ENCODE measurements at places on chromosomes 2 and 18.

- DNase-seq = no peak
Observed at GRCh38 chr2:225004597-225004996, 37.7 kb downstream of the DOCK10 start.

- peak; percentile 35 for DNase-seq
Observed at GRCh38 chr18:21489119-21489750, 111.3 kb downstream of the ESCO1 start.

GRCh38 chr2:231297108-231297908 is 98.2 kb upstream of the B3GNT7 start:
- peak; percentile 75 for DNase-seq

GRCh38 chr2:197296835-197297234 is 13.7 kb downstream of the ANKRD44 start:
- no peak for DNase-seq

DNA sequence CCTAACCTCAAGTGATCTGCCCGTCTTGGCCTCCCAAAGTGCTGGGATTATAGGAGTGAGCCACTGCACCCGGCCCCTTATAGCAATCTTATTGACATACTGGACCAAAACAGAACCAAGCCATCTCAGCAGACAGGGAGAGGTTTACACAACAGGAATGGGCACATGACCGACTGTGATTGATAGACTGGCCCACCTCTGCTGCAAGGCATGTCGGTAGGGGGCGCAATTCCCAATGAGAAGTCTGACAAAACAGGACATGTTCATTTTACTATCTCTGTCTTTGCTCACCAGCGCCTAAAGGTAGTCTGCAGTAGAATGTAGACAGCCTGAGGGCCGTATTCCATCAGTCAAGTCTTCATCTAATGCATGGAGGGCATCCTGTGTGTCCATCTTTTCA is 2.0 kb downstream of the LYPD6B start:
- DNase-seq = no peak

DNA sequence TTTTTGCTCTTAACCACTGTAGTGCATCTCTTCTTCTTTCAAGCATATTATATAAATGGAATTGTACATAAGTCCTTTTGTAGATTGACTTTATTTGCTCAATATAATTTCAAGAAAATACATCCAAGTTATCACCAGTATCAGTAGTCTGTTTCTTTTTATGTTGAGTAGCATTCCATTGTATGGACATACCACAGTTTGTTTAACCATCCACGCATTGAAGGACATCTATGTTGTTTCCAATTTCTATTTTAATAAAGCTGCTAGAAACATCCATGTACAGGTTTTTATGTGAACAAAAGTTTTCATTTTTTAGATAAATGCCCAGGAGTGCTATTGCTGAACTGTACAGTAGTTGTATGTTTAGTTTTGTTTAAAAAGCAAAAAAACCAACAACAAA is 387.5 kb upstream of the SOX11 start:
- no peak for DNase-seq

GRCh38 chr2:209473930-209474419 is 50.1 kb downstream of the MAP2 start:
- DNase-seq = no peak

- DNase-seq = no peak
Observed at GRCh38 chr18:5519448-5520298, 24.1 kb downstream of the EPB41L3 start.

DNA sequence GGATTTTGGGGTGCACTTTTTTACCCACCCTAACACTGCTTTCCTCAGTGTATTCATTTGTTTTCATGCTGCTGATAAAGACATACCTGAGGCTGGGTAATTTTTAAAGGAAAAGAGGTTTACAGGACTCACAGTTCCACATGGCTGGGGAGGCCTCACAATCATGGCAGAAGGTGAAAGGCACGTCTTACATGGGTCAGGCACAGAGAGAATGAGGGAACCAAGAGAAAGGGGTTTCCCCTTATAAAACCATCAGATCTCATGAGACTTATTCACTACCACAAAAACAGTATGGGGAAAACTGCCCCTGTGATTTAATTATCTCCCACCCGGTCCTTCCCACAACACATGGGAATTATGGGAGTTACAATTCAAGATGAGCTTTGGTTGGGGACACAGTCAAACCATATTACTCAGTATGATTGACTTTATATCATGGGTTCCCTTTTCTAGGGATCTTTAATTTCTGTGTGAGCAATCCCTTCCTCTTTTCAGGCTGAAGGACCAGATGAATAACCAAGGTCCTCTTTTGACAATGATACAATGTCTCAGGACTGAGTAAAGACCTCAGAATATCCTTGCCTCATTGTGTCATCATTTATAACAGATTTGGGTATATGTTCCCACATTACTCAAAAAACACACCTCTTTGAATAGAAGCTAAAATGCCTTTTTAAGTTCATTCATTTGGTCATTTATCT is 100.1 kb upstream of the TRIB2 start:
- DNase-seq = no peak

DNA sequence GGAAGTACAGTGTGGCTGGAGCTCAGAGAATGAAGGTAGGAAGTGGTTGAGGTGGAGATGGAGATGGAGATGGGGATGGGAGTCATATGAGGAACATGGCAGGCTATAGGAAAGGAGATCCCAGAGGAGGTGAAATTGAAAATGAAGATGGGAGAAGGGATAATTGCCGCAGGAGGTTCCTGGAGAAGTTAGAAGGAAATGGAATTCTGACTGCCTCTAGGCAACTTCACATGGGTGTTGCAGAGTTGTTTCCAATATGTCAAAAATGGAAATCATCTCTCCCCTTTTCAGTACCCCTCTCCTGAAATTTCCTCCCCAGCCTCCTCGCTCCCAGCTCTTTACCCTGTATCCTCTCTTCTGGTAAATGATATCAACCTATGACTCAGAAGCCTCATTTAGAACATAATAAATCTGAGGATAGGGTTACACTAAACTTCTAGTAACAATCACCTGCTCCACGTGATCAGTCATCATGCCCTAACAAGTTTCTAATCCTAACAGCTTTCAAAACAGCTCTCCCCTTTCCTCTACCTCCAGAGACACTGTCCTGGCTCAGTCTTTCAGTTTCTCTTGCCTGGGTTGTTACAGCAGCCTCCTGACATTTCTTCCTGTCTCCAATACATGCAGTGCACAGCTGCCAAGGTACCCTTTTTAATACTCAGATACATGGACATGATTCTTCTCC is 201.9 kb upstream of the RBMS1 start:
- no peak for DNase-seq

GRCh38 chr2:186724736-186725135 is 30.9 kb downstream of the FAM171B start:
- DNase-seq = no peak

DNA sequence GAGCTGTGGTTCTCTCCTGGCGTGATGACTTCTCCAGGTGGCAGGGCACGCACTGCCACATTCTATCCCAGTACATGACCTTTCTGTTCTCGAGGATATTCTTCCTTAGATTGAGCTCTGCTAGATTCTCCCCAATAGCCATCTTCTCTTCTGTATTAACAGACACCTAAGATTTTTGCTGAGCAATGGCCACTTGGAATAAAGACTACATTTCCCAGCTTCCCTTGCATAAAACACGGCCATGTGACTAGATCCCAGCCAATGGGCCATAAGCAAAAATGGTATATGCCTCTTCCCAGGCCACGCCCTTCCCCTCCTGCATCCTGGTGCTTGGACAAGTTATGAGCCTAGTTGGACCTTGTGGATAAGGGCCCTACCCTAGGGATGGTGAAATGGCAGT is 82.1 kb downstream of the EIF2AK3 start:
- DNase-seq = peak; percentile 54

- no peak for DNase-seq
Observed at GRCh38 chr2:180196419-180196977, 189.4 kb upstream of the CWC22 start.

- no peak for DNase-seq
Observed at GRCh38 chr2:1033069-1033468, 82.4 kb downstream of the SNTG2 start.

DNA sequence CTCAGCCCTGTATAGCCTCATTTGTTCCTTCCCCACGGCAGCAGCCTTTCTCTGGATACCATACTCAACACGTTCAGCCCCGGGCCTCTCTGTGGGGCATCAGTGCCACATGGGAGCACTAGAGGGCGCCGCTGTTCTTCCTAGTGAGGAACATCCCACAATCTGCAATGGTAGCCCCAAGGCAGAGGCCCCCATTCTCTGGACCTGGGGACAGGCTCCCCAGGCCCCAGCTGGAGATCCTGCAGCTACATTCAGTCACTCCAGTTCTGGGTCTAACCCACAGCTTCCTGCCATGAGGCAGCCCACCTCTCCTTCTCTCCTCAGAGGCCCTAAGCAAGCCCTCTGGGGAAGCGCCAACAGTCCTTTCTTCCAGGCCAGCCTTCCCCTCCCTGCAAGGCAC is 14.2 kb upstream of the SFXN5 start:
- peak; percentile 75 for DNase-seq

- DNase-seq = no peak
Observed at GRCh38 chr2:61090386-61090921, 24.8 kb downstream of the SANBR start.

DNA sequence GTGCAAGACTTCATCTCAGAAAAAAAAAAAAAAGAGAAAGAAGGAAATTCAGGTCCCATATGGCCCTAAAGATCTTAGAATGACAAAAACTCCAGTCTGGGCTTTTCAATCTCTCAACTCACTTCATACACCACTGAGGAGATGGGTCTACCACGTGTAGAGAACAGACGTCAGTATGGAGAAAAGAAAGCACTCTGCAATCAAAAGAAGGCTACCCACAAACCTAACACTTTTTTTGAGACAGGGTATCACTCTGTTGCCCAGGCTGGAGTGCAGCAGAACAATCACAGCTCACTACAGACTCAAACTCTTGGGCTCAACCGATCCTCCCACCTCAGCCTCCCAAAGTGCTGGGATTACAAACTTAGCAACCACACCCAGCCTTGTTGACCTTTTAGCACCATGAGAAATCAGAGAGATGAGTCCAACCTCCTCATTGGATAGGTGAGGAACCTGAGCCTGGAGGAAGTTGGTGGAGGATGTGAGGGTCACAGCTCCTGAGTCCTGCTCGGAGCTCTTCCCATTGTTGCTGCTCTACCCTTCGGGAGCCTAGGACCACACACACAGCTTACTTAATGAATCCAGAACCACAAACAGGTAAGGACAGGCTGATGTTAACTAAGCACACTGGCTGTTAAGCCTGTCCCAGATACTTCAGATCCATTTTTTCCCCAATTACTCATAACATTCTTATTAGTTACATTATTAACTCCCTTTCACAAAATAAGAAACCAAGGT is 23.7 kb downstream of the TBC1D8 start:
- DNase-seq = no peak

DNA sequence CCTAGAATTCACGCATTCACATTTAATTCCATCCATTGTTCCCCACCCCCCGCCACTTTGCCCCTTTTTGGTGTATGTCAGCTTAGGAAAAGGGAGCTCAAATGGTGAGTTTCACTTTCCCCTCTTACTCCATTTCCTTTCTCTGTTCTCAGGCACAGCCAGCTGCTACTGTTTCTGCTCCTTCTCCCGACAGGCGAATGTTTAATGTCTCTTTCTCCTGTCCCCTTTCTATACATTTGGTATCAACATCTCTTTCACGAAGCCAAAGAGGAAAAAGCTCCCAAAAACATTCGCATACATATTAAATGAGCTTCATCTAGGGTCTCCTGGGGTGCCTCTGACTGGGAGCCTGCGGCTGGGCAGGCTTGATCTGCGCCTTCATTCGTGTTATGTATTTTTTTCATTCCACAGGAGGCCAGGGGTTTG is 124.2 kb upstream of the SATB2 start:
- DNase-seq = no peak

DNA sequence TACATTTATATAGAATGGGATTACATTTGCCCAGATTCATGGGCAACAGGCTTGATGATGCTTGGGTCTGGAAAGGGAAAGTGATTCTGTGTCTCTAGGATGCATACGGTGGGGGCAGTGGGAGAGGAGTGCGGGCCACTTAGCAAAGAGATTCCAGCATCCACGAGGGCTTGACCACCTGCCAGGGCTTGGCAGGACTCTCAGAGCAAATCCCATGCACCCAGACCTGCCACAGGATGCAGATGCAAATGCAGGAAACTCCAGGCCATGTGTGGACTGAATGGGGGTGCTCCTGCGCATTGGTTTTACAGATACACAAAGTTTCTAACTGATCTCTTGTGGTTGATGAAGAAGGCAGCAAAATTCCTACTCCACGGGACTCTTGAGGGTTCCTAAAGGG is 334.7 kb downstream of the CYRIA start:
- DNase-seq = no peak

DNA sequence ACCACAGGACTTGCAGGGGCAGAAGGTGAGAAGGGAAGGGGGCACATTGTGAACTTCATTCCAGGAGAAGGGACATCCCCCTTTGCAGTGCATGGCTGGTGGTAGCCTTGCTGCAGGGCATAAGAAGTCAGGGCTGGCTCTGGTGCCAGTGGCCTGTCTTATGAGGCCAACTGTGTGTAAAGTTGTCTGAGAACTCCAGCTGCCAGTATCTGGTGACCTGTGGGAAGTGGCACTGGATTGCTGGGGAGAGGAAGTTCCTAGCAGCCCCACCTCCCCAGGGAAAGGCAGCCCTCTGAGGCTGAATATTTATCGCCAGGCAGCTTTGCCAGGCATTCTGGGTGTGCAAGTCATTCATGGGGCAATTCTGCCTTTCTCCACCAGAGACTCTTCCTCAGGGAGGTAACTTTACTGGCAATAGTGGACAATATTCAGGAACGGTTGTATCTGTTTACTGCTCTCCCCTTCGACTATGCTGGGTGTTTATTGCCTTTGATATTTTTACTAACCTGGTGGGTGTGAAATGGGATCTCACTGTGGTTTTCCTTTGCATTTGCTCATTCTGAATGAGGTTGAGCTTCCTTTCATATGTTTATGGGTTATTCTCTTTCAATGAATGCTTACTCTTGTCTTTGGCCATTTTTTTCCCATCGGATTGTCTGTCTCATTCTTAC is 12.3 kb downstream of the TRPM8 start:
- DNase-seq = peak; percentile 48

- DNase-seq = no peak
Observed at GRCh38 chr18:43276491-43276890, 799 bp downstream of the SYT4 start.

GRCh38 chr2:1367601-1368000 is 45.7 kb upstream of the TPO start:
- DNase-seq = no peak

DNA sequence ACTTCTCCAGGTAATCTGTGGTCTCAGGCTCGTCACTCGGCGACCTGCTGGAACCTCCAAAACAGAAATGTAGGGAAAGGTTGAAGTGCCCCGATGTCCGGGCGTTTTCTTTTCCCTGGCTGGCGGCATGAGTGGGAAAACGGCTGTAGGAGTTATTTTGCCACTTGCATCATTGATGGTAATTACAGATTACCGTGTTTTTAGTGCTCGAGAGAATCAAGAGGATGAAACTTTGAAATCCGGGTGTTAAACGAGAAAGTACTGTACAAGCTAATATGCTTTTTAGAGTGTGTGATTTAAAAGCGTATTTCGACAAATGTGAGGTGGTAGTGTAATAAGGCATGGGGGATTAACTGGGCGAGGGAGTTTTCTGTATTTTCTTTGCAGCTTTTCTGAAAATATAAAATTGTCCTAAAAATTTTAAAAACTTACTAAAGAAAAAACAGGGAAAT is 819 bp downstream of the GRHL1 start:
- DNase-seq = no peak

GRCh38 chr2:21422050-21422449 is 298.3 kb downstream of the TDRD15 start:
- DNase-seq = peak; percentile 31

- DNase-seq = no peak
Observed at GRCh38 chr2:205494537-205495235, 187.6 kb upstream of the NRP2 start.

- DNase-seq = no peak
Observed at GRCh38 chr2:234678711-234679110, 181.8 kb upstream of the ARL4C start.

- DNase-seq = no peak
Observed at GRCh38 chr2:222434204-222434603, 9.9 kb downstream of the SGPP2 start.
